Esophagus squamous epithelium (tissue), 5 donors: ENCODE measurements at places on chromosomes 12 and 14.

DNA sequence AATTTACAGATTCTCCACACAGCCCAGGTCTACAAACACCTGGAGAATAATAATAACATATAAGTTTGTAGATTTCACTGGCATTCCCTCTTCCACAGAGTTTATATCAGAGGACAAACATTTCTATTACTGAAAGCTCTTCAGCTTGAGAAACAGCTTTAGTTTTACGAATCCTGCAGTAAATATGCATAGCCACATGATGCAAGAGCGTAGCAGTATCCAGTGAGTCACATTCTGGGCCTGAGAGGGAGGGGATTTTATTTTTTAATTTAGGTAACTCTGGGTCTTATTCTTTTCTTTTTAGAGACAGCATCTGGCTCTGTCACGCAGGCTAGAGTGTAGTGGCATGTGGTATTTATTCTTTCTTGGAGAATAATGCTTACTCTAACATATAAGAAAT is 1002.8 kb downstream of the TRHDE start:
- no peak for DNase-seq

DNA sequence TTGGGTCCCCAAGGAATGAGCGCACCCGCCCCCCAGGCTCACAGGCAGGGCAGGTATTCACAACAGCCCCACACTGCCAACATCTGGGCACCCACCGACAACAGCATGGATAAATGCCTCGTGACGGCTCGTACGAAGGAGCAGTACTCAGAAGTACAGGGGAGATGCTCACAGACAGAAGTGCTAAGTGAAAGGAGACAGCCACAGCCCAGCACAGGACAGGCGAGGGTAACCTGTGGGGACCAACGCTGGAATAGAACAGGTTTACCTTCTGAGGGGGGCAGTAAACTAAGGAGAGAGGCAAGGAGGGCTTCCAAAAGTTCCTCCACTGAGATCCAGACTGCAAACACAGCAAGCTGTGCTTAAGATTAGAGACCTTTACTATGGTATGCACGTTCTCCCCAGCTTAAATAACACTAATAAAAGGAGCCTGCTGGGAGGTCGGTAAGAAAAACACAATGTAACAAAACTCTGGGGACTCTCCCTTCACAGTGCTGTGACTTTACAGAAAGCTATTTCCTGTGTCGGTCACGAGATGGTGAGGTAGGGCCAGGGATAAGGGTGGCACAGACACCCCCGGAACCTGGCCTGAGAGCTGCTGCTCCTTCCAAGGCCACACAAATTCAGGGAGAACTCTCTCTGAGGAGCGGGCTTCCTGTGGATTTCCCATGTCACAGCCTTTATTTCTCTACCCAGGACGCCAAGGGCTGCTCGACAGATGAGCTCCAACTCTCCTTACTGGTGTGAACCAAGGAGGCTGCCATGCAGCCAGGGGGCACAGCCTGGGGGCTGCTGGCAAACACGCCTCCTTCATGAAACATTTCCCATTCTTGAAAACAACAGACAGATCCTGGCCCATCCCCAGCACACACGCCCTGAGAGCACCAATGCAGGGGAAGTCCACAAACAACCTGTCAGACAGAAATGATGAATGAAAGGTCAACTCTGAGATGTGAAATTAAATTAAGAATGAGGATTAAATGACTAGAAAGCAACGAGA is 26.3 kb downstream of the SLC15A4 start:
- no peak for DNase-seq

- DNase-seq = no peak
Observed at GRCh38 chr14:20614038-20614840, 23.1 kb upstream of the RNASE12 start.

DNA sequence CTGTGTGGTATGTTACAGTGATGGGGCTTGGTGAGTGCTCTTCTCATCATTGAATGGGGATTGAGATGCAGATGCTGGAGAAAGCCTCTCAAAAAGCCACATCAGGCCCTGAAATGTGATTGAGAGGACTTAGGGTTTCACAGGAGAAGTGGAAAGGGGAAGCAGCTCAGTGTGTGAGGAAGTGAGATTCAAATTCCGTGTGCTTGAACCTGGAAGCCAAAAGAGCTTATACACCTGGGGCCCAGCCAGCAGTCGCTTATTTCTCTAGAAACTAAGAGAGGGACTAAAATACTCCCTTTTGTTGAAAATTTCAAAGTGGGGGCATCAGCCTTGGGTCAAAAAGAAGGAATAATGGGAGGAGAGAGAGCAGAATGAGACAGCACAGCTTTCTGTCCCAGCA is 39.1 kb upstream of the GZMB start:
- DNase-seq = no peak

GRCh38 chr14:99809859-99810558 is 16.8 kb downstream of the EML1 start:
- DNase-seq = no peak

GRCh38 chr12:114479831-114480230 is 73.9 kb upstream of the TBX5 start:
- DNase-seq = no peak

DNA sequence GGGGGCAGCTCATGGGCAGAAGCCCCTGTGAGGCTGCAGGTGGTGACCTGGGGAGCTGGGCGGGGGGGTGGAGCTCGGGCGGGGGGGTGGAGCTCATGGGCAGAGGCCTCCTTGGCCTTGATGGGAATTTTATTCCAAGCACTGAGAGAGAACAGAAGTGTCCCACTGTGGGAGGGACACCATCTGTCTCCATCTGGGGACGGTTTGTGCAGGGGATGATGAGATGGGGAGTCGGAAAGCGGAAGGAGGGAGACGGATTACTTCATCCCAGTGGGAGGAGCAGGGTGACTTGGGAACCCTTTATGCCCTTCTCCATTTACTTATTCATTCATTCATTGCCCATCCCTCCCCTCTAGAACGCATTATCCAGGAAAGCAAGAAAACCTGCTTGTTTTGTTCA is 304.7 kb downstream of the ADGRD1 start:
- no peak for DNase-seq

GRCh38 chr14:50082308-50082742 is 34.0 kb downstream of the VCPKMT start:
- no peak for DNase-seq

GRCh38 chr12:54300732-54301427 is at the start of gene NFE2:
NFE2 (minus strand) TSS chr12:54301015; CDS start chr12:54295248, 5,767 bp downstream.
- DNase-seq = no peak

GRCh38 chr12:22541496-22542155 is 2.7 kb downstream of the C2CD5 start:
- no peak for DNase-seq

DNA sequence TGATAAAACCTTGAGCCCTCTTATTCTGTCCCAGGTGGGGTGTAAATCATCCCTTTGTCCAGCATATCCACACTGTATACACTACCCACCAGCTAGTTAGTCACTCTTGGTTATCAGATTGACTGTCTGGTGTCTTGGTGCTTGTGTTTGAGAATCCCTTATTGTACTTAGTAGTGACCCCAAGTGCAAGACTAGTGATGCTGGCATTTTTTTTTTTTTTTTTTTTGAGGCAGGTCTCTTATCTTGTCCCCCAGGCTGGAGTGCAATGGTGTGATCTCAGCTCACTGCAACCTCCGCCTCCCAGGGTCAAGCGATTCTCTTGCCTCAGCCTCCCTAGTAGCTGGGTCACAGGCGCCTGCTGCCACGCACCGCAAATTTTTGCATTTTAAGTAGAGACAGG is 5.8 kb downstream of the VRK1 start:
- DNase-seq = no peak

GRCh38 chr12:41302979-41303403 is 114.9 kb downstream of the PDZRN4 start:
- no peak for DNase-seq

GRCh38 chr14:65128096-65128495 is 25.8 kb upstream of the MAX start:
- no peak for DNase-seq

DNA sequence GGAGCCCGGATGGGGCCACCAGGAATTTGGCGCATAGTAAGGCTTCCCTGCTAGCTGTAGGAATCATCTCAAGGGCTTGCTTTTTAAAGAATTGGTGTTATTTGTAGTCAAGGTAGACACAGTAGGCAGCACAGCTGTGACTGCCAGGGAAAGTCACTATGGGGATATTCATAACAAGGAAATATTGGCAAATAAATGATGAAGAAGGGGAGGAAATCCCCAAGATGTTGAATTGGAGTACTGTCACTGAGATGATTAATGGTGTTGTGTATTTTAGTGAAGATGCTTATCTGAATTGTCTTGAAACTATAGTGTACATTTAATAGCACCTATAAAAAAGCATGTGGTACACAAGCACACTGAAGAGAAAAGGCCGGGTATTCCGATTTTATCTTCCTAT is 118.9 kb downstream of the NPAS3 start:
- no peak for DNase-seq

GRCh38 chr12:111840807-111841206 is 1.2 kb upstream of the MAPKAPK5 start:
- no peak for DNase-seq

GRCh38 chr12:104446646-104447421 is 9.9 kb upstream of the CHST11 start:
- no peak for DNase-seq

DNA sequence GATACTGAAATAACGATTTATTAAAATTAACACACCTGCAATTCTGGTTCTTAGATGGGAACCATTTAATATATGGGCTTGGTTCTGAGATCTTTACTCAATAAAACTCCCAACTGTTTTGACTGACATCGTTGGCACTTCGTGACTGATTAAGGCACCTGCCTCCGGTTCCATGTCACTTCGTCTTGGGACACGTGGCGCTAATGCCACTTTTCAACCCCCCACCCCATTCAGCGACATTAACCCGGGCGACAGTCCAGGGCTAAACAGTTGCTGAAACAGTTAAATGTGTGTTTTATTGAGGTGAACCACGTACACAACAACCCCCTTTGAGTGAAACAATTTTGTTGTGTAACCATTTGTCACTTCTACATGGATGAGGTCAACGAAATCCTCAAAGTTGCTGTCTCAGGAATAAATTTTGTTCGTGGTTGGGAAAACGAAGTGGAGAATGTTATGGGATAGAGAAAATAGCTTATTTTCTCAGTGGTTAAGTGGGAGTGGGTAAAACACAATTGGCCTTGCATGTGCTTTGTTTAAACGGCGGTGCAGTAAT is 9.9 kb upstream of the SLC38A2 start:
- no peak for DNase-seq

DNA sequence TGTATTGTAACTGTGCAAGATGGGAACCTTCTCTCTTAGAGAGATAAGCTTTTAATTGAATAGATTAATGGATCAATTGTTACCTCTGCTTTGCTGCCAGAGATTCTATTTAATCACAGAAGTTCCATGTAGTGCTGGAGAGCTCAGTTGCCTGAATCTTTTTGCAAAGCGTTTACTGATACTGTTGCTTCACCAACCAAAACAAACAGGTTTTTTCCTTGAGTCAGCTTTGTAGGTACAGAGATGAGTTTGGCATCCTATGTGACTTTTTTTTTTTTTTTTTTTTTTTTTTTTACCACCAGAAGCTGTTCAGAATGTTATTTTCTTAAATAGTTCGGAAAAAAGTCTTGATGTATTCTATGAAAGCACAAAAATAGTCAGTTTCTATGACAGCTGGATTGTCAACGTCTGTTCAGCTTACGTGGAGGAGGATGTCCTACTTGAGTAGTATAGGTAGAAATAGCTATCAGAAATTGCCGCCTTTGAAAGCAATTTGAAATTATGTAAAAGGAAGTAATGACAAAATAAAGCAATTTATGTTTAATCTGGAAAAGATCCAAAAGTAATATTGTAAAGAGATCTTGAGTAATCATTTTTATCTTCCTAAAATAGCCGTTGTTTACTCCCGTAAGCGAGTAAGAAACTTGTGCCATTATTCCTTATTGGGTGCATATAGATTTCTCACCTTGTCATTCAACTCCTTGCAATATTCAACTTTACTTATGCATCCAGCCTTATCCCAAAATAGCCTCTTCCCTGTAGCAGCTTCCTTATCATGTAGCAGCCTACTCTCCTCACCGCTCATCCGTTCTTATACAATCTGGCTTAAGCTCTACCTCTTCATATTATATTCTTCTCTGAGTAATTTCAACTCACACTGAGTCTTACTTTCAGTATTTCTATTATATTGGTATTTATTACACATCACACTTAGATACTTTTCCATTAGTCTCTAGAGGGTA is 5.2 kb downstream of the LRRK2 start:
- no peak for DNase-seq

GRCh38 chr14:101224356-101225156 is 321.0 kb upstream of the RTL1 start:
- DNase-seq = no peak

DNA sequence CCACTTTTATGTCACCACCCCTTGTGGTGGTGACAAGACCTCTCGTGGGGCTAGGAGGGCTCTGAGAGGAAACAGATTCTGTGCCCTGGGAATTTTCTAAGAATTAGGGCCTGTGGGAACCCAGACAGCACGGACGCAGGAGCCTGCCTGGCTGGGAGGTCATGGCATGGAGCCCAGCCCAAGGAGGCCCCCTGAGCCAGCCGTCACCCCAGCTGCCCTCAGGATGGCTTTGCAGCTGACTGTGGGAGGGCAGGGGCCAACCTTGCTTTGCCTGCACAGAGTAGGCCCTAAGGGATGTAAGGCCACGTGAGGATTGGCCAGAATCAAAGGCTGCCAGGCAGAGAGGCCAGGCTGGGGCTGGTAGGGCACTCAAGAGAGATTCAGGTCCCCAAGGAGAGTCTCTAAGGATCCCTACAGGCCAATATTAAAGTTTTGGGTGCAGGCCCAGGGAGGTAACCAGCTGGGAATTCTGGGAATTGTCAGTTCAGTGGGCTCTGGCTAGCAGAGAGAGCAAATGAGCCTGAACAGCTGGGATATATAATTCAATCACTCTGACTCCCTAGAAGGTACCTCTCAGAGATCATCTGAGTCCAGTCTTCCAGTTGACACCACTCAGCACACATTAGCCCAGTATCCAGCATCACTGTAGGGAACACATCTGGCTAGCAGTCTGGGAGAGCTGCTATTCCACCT is 6.4 kb downstream of the LTBP2 start:
- no peak for DNase-seq

GRCh38 chr14:55131370-55132137 is 2.5 kb downstream of the LGALS3 start:
- DNase-seq = no peak

DNA sequence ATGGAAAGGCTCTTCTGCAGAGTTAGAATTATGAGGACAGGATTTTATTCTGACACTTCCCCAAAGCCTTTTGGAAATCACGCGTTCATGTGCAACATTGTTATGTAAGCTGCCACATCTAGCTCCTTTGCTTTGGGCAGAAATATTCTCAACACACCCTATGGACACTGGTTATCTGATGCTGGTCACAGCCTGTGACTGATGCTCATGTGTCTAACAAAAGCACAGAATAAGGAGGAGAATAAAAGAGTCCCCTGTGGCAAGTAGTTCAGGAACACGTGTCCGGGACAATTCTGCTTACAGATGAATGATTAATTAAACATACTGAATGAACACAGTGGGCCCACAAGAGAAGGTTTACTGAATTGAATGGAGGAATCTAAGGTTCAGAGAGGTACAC is 22.1 kb downstream of the FOXN3 start:
- no peak for DNase-seq

- no peak for DNase-seq
Observed at GRCh38 chr12:70002097-70002911, 177.3 kb downstream of the MYRFL start.

DNA sequence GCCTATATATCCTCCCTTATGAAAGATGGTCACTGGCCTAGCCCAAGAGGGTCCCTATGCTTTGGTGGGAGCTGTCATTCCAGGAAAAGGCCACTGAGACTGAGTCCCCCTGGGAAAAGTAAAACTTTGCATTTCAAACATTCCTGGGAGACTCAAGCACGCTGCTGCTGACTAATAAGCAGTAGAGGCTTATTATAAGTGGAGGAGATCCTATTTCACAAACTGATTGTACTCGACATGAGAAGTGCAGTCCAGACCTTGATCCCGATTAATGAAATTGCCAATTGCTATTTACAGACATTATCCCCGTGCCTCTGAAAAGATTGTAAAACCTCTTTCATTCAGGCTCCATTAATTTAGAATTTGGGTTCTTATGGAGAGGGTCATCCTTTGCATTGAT is 96.6 kb downstream of the EMP1 start:
- DNase-seq = no peak
